ENCODE measurements at places on chromosomes 1 and 21.

- peak; percentile 60 for DNase-seq
Measured at GRCh38 chr1:159916242-159917051, 8.9 kb downstream of the TAGLN2 start.

DNA sequence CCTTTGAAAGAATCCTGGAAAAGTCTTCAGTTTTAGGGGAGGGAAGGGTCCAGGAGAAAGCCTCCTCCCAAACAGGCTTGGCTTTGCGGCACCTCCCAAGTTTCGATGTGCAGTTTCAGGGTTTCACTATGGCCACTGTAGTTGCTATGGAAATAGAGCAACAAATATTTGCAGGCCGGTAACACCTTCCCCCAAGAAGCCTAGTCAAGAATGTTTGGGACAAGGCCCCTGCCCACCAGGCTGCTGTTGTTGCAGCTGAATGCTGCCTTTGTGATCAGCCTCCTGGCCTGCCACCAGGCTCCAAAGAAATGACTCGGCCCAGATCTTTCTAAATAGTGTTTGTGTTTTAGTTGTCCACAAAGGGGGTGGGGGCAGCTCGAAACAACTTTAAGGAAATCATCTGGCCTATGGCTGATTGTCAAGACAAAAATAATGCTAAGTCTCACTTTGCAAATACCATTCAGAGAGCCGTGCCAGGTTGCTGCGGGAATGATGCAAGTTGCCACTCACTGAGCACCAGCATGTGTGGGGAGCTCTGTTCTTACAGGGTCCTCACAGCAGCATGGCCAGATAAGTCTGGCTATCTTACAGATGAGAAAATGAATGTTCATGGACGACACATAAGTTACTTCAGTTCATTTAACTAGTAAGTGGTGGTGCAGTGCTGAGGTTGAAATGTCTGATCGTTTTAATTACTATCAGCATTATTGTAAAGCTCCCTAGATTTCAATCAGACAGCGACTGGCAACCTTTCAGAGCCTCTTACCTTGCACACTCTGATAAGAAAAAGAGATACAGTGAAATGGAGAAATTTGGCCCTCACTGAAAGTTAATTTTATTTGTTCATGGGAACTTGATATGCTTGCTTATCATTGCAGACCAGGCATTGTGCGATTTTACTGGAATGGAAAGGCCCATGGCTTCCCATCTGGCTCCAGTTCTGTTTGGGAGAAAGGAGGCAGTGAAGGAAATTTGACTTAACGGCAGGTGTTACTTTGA is 91.2 kb upstream of the JUN start:
- DNase-seq, result peak; percentile 84

- DNase-seq, result peak; percentile 84
Measured at GRCh38 chr1:205298191-205298994, 23.2 kb downstream of the NUAK2 start.

DNA sequence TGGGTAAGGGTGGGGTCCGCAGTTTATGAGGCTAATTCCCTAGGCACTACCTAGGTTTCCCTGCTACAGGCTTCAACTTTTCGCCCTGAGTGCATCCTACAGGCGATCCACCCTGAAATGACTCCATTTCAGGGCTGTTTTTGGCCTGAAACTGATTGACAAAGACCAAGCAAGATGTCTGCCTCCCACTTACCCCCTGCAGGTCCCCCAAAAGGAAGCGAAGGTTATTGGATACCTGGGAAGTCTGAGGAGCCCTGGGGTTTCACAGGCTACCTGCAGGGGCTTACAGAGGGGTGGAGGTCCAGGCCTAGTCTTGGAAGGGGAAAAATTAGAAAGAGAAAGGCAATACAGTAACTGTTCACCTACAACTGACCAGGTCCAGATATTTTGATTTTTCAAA is 3.3 kb upstream of the TBX15 start:
- DNase-seq, result no peak

GRCh38 chr1:33228935-33229487 is 27.3 kb upstream of the ZNF362 start:
- DNase-seq, result no peak

DNA sequence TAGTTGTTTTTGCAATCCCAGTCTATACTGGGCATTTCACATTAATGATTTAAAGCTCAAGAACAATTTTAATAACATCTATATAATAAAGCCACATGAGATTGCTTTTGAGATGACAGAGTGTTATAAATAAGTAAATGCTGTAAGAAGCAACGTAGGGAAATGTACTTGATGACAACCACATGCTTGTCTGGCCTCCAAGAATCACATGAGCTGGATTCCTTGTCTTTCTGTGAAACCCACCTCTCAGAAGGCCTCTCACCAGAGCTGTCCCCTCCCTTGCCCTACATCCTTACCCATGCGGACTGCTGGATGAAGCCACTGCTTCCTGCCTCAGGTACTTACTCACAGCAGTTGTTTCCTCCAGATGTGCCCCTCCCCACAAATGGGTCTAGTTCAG is 145.1 kb upstream of the CTTNBP2NL start:
- DNase-seq, result no peak

- DNase-seq, result no peak
Measured at GRCh38 chr1:111615870-111616715, 3.5 kb upstream of the RAP1A start.

DNA sequence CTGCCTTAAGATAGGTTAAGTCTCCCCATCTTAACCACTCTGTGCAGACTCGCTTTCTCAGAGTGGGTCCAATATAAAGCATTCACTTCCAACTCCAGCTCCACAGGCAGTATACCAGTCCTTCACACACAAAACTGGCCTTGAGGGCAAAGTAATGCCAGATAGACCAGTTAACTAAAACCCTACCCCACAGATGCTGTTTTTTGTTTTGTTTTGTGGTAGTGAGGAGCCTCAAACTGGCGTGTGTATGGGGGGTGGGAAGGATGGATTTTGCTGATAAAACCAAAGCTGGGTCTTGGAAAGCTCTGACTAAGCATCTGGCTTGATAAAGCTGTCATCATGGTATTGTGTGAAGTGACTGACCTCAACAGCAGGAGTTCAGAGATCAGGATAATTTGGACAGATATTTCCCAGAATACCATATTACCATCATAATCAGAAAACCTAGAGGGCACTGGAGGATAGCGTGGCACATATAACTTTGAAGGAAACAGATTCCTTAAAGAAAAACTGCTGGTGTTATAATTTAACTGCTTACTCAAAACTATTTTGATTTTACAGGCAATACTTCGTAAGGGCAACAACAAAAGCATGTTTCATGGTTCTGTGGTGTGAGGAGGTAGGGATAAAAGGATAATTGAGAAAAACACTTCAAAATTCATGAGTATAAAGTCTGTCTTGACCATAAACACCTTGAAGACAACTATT is 29.6 kb upstream of the CPLANE2 start:
- no peak for DNase-seq

GRCh38 chr1:87369736-87370478 is 41.2 kb downstream of the LMO4 start:
- no peak for DNase-seq

DNA sequence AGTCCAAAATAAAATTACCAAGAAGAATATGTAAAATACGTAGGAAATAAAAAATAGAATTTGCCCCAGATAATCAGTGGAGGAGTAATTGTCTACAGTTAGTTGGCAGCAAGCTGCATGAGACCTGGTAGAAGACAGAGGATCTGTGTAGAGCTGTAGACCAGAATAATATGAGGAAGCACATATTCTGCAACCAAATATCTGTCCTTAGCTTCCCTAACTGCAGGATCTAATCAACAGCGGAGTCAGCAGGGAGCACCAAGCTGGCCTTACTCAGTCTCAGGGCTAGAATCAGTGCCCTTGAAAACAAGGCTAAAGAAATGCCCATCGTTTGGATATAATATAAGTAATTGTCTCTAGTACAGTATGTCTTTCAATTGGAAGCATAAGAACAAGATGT is 6.1 kb upstream of the GCSAML start:
- no peak for DNase-seq

DNA sequence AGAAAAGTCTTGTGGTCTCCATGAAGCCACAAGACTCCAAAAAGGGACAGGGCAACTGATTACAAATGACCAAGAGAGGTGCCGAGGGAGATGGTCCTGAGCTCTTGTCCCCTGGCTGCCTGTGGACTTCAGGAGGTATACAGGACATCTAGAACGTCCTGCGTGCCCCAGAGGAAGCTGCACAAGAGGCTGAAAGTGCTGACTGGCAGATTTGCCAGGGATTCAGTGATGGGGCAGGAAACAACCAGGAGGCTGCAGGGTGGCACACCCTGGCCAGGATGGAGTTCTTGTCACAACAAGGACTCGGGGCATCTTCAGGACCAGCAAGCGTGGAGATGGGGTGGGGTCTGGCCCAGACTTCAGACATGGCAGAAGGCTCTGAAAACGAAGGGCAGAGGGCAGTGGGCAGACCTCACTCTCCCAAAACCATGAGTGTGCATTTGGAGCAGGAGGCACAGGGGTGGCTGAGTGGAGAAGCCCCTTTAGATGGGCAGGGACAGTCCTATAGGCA is 13.4 kb upstream of the PKP1 start:
- no peak for DNase-seq

GRCh38 chr1:201507360-201507675 is 395 bp upstream of the CSRP1 start:
- DNase-seq, result no peak

- no peak for DNase-seq
Measured at GRCh38 chr1:12572522-12572921, 45.5 kb downstream of the DHRS3 start.

DNA sequence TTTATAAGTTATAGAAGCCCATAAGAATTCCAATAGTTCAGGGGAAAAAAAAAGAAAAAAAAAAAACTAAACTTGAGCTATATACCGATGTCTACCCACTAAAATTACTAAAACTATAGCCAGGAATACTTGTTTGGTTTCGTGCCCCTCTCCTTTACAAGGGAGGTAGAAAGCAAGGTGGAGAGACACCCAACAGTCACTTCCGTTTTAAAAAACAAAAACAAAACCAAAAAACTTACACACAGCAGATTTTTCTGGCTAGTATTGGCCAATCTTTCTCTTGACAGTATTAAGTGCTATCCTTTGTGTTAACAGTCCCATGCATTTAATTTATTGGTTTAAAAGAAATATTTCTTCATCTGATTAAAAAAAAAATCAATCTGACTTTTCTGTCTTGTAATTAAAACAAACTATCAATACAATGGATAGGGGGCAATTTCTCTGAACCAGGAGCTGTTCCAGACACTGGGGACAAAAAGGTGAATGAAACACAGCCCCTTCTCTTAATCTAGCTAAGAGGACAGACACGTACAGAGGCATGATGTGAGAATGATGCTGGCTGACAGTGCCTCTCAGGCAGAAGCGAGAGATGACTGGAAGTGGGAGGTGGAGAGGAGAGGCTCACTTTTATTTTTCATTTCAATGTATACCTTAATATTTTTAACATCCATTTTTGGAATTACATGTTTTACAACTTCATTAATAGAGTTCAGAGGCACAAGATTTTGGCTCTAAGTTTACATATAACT is 214.8 kb downstream of the RERE start:
- DNase-seq, result no peak

DNA sequence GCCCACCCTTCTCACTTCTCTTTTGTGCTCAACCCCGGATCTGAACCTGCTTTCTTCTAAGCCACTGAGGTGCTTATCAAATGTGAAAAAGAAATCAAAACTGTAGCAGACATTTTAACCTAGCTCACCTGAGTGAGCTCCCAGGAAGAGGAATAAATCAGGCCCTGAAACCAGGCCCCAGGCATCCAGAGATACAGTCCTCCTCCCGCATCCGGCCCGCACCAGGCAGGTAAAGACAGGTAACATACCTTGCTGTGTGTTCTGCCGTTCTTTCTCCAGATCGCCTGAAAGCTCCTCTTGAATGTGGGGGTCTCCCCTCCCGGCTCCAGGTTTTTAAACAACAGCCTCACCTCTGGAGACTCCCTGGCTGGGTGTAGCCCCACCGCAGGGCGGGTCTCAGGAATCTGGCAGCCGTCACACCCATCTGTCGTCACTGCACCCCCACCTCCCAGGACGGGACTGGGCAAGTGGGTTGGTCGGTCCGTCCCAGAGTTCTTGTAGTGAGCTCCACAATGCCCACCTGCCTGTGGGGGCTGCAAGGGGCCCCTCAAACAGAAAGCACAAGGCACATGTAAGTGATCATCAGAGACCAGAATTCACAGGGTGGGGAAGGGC is at the start of gene LAMB3:
Gene LAMB3 (minus strand): TSS at position 305 of the 615 bp plus-strand sequence. CDS start 1,481 bp downstream, outside the sequence.
- DNase-seq, result no peak

GRCh38 chr1:245382981-245383380 is 228.2 kb downstream of the KIF26B start:
- DNase-seq, result no peak

DNA sequence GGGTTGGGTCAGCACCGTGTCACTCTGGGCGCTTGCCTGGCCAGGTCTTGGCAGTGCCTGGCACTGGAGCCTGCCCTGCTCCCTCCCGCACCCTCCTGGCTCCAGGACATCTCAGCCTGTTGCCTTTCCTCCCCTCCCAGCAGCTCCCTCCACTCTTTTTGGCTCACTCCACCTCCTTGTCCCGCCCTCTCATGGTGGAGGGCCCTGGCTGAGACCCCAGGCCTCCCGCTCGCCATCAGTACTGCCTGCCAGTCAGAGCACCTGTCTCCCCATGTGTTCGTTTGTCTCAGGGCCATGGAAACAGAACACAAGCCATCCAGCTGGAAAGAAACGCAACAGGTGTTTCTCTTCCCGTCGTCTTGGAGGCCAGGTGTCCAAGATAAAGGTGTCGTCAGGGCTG is 61.0 kb downstream of the B3GALT5 start:
- no peak for DNase-seq

GRCh38 chr21:39132248-39132647 is 51.0 kb downstream of the PSMG1 start:
- peak; percentile 83 for DNase-seq

GRCh38 chr1:159014003-159014571 is 4.4 kb downstream of the IFI16 start:
- no peak for DNase-seq

- no peak for DNase-seq
Measured at GRCh38 chr21:15077529-15078145, 12.8 kb upstream of the NRIP1 start.

DNA sequence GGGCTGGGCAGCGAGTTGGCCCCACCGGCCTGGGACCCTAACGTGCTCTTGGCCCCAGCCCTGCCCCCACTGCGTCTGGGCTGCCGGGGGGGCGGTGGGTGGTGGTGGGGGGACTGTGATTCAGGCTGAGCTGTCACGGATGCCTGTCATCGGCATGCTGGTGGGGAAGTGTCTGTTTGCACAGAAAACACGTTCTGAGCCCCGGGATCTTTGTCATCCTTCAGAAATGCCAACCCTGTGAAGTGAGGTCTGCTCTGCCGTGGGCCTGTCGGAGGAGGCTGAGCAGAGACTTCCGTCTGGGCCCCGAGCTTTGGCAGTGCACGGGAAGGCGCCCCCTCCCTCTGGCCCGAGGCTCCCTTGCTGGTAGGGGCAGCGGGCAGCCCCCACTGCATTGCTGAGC is 24.3 kb upstream of the PLCH2 start:
- DNase-seq, result peak; percentile 42
